Activated B cell treated with CpG ODN at 0.5 μM for 24 hours (primary cell): ENCODE measurements at places on chromosomes 3 and 15.

GRCh38 chr3:184696697-184697096, 15.2 kb downstream of the MAGEF1 start:
- no peak for DNase-seq

GRCh38 chr3:121883507-121883906, 10.7 kb upstream of the SLC15A2 start:
- no peak for DNase-seq

DNA sequence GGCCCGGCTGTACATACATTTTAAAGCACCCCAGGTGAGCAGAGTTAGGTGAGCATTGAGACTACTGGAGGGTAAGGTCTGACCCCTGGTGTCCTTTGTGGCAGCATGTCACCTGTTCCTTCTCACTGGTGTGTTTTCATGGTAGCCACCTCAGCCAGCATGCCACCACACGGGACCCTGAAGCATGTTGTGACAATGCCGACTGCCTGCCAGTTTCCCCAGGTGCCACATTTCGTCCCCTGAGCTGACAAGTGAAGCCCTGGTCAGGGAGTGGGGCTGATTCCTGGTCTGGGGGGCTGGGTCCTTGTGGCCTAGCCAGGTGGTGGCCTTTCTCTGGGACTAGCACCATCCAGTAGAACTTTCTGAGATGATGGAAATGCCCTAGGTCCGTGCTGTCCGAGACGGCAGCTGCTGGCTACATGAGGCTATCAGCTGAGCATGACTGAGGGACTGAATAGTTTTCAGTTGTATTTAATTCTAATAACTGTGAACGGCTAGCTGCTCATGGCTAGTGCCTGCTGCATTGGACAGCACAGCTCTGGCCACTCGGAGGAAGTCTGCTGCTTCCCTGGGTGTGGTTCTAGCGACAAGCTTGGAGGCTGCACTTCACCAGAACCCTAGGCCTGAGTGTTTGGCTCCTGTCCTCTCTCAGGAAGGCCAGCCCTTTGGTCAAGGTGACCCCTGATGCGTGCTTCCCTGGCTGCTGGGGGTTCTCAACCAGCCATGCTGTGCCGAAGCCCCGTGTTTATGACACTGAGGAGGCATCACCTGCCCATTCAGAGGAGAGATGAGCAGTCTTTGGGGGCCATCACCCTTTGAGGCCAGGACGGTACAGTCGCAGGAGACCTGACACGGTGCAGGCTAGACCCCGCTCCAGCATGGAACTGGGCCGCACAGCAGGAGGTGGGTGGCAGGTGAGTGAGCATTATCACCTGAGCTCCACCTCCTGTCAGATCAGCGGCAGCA, 3.9 kb downstream of the C3orf22 start:
- DNase-seq = peak; percentile 6

DNA sequence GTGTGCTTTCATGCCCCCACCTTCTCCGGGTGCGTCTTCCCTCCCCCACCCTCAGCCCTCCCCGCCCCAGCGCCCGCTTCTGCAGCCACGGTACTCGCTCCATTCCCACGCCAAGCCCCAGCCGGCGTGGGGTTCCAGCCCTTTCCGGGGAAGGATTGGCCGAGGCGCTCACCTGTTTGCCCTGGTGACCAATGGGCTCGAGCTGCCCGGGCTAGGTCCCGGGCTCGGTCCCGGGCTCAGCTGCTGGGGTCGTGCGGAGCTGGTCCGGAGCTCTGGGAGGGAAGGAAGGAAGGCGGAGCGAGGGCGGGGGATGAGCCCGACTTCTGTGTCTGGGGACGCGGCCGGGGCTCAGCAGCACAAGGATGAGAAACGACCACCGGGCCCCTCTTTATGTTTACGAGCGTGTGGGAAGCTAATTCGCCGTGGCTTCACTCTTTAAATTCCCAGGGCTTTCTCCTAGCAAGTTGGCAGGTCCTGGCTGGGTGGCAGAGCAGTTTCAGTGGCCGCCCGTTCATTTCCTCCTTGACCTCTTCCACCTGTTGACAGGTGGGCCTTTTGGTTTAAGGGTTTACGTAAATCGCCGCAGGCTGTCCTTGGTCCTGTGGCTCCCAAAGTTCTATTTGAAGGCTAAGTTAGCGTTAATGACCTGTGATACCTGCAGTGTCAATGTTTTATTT, at the start of gene IGSF10:
TSS of gene IGSF10 (minus strand) at position 288 of the 677 bp plus-strand sequence. CDS start 2,352 bp downstream, outside the sequence.
- DNase-seq = no peak

GRCh38 chr15:63396152-63396928, 14.7 kb upstream of the CA12 start:
- DNase-seq = no peak
